Vagina (tissue), 2 donors: ENCODE measurements at places on chromosomes 2 and 18. TPM values are rescaled to one million over a fixed set of nuclear protein-coding genes. Genes with fewer than 3 reads are reported as not detected.

Gene SMARCAL1
- total RNA-seq: 36.1 TPM

Gene RAD51AP2
- total RNA-seq: 0.25 TPM

Gene CGREF1
- total RNA-seq: 2.2 TPM

Gene UGT1A10
- not detected for total RNA-seq

Gene TEX44
- total RNA-seq: not detected

Gene TUBA3E
- not detected for total RNA-seq

Gene TET3
- total RNA-seq: 12.3 TPM

Gene FER1L5
- 0.74 TPM for total RNA-seq

Gene MALT1
- total RNA-seq: 35.8 TPM

Gene SH3BP4
- 19.2 TPM for total RNA-seq

Gene ALPG
- total RNA-seq: not detected

GRCh38 chr2:181459621-181460021 is 2.4 kb downstream of the ITGA4 start:
- no peak for DNase-seq
- H3K36me3 ChIP-seq: no peaks in the 10 kb centered on the region
- peaks cover 20% of the 10 kb centered on the region for H3K4me1 ChIP-seq
- peak overlapping the region; percentile 5 for H3K27ac ChIP-seq

- DNase-seq: no peak
- no peak overlapping the region for H3K27ac ChIP-seq
Observed at GRCh38 chr2:154832711-154833110, 134.2 kb downstream of the KCNJ3 start.

DNA sequence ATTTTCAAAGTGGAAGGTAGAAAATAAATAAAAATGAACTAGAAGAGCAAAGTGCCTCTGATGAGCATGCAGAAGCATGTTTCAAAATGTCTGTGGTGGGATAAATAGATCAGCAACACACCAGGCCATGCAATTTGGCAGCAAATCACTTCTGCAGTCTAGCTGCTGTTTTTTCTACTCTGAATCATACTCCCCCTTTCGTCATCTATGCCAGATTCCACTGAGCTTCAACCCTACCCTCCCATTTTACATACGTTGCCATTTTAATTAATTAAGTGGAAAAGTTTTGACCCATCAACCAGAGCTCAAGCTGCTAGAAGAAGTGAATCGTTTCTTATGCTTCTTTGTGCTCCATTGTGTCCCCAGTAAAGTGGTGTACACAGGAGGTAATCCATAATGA is 79.3 kb downstream of the NRXN1 start:
- DNase-seq: no peak
- no peaks in the 10 kb centered on the region for H3K4me1 ChIP-seq
- H3K27ac ChIP-seq: no peak overlapping the region
- no peaks in the 10 kb centered on the region for H3K27me3 ChIP-seq

GRCh38 chr2:111196435-111196834 is 75.7 kb downstream of the BCL2L11 start:
- H3K4me1 ChIP-seq: no peaks in the 10 kb centered on the region
- no peak overlapping the region for H3K4me3 ChIP-seq
- no peaks in the 10 kb centered on the region for H3K36me3 ChIP-seq
- no peak overlapping the region for H3K27ac ChIP-seq
- no peaks in the 10 kb centered on the region for H3K27me3 ChIP-seq

- H3K4me3 ChIP-seq: no peak overlapping the region
- peak; percentile 34 for DNase-seq
- no peak overlapping the region for H3K27ac ChIP-seq
- H3K4me1 ChIP-seq: no peaks in the 10 kb centered on the region
- H3K36me3 ChIP-seq: no peaks in the 10 kb centered on the region
Observed at GRCh38 chr2:19818039-19818438, 83.7 kb downstream of the TTC32 start.

- H3K27me3 ChIP-seq: no peaks in the 10 kb centered on the region
- no peaks in the 10 kb centered on the region for H3K36me3 ChIP-seq
- H3K4me3 ChIP-seq: no peak overlapping the region
Observed at GRCh38 chr2:219692521-219692920, 65.1 kb downstream of the SLC4A3 start.

DNA sequence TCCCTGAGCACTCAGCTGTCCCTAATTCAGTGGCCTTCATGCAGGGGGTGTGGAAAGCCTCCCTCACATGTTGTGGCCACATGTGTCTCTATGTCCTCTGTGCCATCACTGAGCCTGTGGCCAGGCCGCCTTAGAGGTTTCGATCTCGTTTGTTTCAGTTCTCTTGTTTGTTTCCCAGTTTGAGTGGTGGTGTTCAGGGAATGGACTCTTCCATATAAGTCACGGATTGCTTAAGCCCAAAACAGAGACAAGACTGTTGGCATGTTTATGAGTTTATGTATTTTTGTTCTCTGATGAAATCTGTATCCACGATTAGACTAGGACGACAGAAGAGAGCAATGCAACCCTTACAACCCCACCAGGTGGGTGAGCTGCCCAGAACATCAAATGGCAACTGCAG is 134.5 kb downstream of the CCBE1 start:
- H3K36me3 ChIP-seq: no peaks in the 10 kb centered on the region
- DNase-seq: no peak
- no peak overlapping the region for H3K4me3 ChIP-seq
- no peaks in the 10 kb centered on the region for H3K4me1 ChIP-seq

DNA sequence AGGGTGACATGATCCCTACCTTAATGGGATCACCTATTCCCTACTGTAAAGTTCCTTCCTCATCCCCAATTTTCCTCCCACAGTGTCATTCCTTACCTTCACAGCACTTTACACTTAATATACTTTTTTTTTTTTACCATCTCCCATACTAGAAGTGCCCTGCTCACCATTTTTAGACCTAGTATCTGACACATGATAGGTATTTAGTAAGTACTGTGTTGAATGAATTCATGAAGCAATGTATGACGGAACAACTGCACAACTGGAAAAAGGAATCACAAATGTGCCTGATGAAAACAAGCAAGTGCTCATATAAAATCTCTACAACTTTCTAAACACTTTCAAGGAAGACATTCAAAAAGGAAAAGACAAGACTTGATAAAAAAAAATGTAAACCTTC is 77.0 kb upstream of the ST8SIA5 start:
- no peaks in the 10 kb centered on the region for H3K36me3 ChIP-seq
- no peak for DNase-seq
- H3K27me3 ChIP-seq: no peaks in the 10 kb centered on the region
- H3K27ac ChIP-seq: no peak overlapping the region
- H3K4me1 ChIP-seq: no peaks in the 10 kb centered on the region

- no peaks in the 10 kb centered on the region for H3K36me3 ChIP-seq
- peaks cover 18% of the 10 kb centered on the region for H3K4me1 ChIP-seq
Observed at GRCh38 chr2:241154915-241155314, 4.6 kb downstream of the PPP1R7 start.

GRCh38 chr18:37425222-37425621 is 140.4 kb downstream of the CELF4 start:
- H3K4me3 ChIP-seq: no peak overlapping the region
- H3K4me1 ChIP-seq: no peaks in the 10 kb centered on the region
- no peak for DNase-seq
- no peaks in the 10 kb centered on the region for H3K27me3 ChIP-seq

DNA sequence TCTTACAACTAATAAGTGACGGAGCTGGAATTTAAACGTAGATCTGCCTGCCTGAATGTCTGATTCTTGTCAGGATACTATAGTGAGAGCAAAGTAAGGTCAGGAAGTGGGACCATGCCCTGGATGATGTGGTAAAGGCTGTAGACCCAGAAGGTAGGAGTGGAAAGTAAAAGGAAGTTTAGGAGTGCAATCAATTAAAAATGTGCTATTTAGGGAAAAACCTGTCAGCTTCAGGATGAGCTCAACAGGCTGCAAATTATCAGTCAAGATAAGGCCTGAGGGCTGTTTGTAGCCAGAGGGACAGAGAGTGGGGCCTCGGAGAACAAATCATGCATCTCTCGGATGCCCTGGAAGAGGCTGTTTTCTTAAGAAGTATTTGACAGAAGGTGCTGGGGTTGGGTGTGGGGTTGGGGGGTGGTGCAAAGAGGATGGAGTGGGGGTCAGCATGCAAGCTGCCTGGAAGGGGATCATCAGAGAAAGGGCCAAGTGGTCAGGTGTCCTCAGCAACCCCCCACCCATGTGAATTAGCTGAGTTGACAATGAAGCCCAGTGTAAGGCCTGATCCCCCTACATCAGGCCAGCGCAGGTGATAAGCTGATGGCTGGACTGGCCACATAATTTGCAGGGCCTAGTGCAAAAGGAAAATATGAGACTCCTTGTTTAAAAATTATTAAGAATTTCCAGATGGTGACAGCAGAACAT is 53.2 kb upstream of the MAPRE3 start:
- peak; percentile 55 for DNase-seq
- H3K4me1 ChIP-seq: no peaks in the 10 kb centered on the region
- H3K27me3 ChIP-seq: no peaks in the 10 kb centered on the region
- no peaks in the 10 kb centered on the region for H3K36me3 ChIP-seq
- H3K4me3 ChIP-seq: no peak overlapping the region

DNA sequence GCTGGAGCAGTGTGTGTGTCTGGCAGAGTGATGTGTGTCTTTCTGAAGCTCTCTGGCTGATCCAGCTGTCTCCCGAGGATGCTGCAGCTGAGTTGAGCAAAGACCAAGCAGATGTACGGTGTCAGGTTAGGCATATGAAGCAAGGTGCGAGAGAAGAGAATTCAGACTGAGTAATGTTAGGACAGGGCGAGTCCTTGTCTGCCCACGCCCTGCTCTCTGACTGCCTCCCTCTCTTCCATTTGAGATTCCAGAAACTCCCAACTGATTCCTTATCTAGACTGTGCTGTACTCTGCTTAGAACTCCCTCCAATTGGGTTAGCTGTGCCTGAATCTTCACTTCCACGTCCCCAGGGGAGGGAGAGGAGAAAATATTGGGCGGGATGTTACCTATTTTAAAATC is 25.7 kb upstream of the LPIN1 start:
- DNase-seq: no peak
- no peaks in the 10 kb centered on the region for H3K4me1 ChIP-seq
- no peak overlapping the region for H3K4me3 ChIP-seq
- H3K27me3 ChIP-seq: no peaks in the 10 kb centered on the region

DNA sequence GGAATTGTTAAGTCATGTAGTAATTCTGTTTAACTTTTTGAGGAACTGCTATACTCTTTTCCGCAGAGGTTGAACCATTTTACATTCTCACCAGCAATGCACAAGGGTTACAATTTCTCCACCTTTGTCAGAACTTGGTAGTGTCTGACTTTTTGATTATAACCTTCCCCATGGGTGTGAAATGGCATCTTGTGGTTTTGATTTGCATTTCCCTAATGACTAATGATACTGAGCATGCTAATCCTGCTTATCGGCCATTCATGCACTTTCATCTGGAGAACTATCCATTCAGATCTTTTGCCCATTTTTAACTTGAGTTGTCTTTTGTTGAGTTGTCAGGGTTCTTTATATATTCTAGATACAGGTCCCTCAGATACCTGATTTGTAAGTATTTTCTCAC is 47.2 kb downstream of the CYB5A start:
- no peaks in the 10 kb centered on the region for H3K36me3 ChIP-seq
- H3K4me1 ChIP-seq: peaks cover 6% of the 10 kb centered on the region
- H3K27ac ChIP-seq: no peak overlapping the region
- DNase-seq: no peak

DNA sequence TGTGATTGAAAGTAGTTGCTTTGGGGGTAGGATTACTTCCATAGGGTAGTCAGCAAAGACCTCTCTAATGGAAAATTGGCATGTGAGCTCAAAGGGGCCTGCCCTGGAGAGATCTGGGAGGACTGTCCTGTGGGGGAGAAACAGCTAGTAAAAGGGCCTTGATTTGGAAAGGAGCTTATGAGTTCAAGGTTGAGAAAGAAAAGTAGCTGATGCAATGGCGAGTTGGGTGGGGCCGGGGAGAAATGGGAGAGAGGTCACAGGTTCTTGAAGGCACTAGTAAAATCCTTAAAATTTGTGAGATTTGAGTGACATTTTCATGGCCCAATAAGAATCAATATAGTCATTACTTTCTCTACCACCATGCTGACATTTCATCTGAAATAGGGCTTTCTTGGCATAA is 82.0 kb upstream of the CCDC195 start:
- DNase-seq: no peak
- no peaks in the 10 kb centered on the region for H3K27me3 ChIP-seq
- H3K36me3 ChIP-seq: no peaks in the 10 kb centered on the region
- H3K4me1 ChIP-seq: peaks cover 16% of the 10 kb centered on the region

- DNase-seq: no peak
- H3K4me3 ChIP-seq: no peak overlapping the region
Observed at GRCh38 chr2:239670463-239671120, 269.8 kb upstream of the HDAC4 start.
